Adrenal gland (tissue), 19 donors: ENCODE measurements at places on chromosomes 1 and 21. TPM values are rescaled to one million over a fixed set of nuclear protein-coding genes. Genes with fewer than 3 reads are reported as not detected.

The PRAMEF18 gene
- polyA plus RNA-seq = not detected

The KIF17 gene
- 10.7 TPM for polyA plus RNA-seq

DNA sequence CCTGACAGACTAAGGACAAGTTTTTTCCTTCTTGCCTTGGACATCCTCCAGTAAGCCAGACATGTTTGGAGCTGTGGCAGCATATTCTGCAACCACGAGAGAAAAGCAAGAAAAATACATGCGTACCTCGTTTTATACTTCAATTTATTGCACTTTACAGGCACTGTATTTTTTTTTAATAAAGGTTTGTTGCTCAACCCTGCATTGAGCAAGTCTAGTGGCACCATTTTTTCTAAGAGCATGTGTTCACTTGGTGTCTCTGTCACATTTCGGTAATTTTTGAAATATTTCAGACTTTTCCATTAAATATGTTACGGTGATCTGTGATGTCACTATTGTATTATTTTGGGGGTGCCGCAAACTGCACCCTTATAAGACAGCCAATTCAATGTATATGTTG is 2.1 kb upstream of the SSX2IP start:
- DNase-seq = no peak
- H3K4me3 ChIP-seq = no peak overlapping the region
- H3K36me3 ChIP-seq = no peaks in the 10 kb centered on the region
- H3K27me3 ChIP-seq = no peaks in the 10 kb centered on the region
- H3K27ac ChIP-seq = no peak overlapping the region

DNA sequence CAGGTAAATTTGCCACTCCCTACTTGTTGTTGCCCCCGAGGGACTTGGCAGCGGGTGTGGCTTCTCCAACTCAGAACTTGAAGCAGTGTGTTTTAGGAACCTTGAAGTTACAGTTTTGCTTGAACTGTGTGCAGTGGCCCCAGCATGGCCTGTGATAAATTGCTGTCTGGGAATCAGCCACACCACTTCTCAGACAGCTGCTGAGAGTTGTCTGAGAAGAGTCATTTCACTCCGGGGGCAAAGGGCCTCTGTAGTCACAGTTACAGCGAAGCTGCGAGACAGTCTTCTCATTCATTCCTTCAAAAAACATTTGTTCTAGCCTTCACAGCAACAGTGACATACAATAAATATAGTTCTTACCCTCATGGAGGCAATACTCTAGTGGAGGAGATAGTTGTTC is 70.3 kb downstream of the PROX1 start:
- no peaks in the 10 kb centered on the region for H3K27me3 ChIP-seq
- no peak for DNase-seq
- H3K4me1 ChIP-seq = no peaks in the 10 kb centered on the region
- no peaks in the 10 kb centered on the region for H3K36me3 ChIP-seq
- no peak overlapping the region for H3K4me3 ChIP-seq

DNA sequence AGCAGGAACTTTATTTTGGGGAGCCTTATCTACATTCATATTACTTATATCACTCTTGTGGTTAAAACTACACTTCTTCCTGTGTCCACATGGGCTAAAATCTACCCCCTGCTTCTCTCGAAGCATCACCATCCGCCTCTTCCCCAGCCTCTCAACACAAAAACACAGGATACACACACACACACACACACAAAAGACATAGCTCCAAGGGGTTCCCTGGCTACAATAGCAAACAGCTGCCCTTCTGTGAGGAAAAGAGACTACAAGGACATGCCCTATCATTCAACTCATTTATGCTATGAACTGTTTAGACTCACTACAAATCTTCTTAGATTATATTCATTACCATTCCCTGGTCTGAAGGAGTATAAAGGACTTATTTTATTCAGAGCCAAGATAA is 155.0 kb downstream of the PIGK start:
- H3K27ac ChIP-seq = no peak overlapping the region
- no peaks in the 10 kb centered on the region for H3K27me3 ChIP-seq
- H3K36me3 ChIP-seq = no peaks in the 10 kb centered on the region
- no peak for DNase-seq
- H3K4me3 ChIP-seq = no peak overlapping the region
- no peaks in the 10 kb centered on the region for H3K4me1 ChIP-seq

DNA sequence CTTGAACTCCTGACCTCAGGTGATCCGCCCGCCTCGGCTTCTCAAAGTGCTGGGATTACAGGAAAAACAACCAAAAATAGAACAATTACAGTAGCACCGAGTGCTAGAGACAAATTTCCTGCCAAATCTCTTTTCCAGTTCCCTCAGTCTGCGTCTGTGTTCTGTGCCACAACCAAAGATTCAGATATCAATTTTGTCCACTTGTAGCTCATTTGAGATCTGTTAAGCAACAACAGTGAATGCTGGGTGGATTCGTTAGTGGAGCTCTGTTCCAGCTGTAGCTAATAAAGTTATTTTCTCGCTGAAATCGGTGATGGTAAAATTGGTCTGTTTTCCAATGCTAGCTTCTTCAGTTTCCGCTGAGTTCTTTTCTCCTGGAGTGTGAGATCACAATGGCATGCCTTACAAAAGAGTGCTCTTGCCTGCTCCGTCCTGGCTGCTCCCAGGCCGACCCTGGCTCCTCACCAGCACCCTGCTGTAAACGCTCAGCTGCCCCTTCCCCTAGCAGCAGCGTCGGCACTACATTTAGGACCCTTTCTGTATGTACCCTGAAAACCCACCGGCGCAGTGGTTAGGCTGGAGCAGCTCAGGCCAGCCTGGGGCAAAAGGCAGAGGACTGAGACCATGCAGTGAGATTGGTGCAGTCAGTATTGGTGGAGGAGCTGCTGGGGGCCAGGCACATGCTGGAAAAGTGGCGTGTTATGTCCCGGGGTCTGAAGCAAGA is 395.4 kb downstream of the KIF26B start:
- no peak overlapping the region for H3K27ac ChIP-seq
- H3K27me3 ChIP-seq = peaks cover 3% of the 10 kb centered on the region
- DNase-seq = no peak
- H3K4me1 ChIP-seq = no peaks in the 10 kb centered on the region

DNA sequence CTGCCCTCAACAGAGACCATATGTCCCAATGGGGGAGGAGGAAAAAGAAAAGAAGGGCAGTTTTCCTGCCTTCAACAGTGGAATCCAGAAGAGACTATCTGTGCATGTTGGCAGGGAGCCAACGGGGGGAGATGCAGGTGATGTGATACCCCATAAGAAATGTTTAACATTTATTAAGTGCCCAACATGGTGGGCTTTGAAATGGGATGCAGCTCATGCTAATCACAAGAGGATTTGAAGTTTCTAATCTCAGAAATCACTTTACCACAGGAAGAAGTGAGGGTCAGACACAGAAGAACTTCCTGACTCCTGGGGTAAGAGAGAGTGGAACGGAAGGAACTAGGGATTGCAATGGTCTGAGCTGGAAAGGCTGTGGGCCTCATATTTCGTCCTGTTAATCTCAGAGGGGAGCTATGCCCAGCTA is 16.2 kb downstream of the CSRP1 start:
- H3K36me3 ChIP-seq = no peaks in the 10 kb centered on the region
- no peak for DNase-seq
- no peaks in the 10 kb centered on the region for H3K27me3 ChIP-seq
- peaks cover 25% of the 10 kb centered on the region for H3K4me1 ChIP-seq
- H3K4me3 ChIP-seq = no peak overlapping the region

DNA sequence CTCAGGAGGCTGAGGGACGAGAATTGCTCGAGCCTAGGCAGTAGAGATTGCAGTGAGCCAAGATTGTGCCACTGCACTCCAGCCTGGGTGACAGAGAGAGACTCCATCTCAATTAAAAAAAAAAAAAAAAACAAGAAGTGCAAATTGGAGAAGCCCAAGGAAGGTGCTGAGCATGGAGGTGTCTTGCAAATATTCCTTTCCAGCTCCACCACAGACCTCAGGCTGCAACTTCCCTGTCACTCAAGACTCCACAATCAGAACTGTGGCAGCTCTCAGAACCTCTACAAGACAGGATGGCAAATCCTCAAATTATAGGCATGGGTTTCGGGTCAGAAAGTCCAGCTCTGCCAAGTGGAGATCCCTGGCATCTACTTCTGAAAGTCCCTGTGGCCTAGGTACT is 104.4 kb upstream of the TIAM1 start:
- no peak overlapping the region for H3K4me3 ChIP-seq
- no peaks in the 10 kb centered on the region for H3K27me3 ChIP-seq
- DNase-seq = no peak

DNA sequence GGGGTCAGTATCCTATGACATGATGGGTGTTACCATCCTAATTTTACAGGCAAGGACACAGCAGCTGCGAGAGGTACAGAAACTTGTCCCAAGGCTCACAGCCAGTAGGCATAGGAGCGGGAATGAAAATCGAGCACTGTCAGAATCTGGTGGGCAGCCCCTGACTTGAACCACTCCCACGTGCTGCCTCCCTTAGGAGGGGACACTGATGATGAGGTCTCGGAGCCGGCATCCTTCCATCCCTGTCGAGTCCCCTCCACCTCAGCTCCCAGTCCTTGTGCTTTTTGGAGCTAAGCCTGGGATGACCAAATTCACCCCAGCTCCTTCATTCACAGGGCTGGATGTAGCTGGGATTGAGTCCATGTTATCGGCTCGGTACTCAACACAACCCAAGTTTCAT is 49.0 kb downstream of the B3GALT5 start:
- no peak overlapping the region for H3K27ac ChIP-seq
- H3K27me3 ChIP-seq = no peaks in the 10 kb centered on the region
- no peaks in the 10 kb centered on the region for H3K4me1 ChIP-seq
- no peak overlapping the region for H3K4me3 ChIP-seq
- peak; percentile 25 for DNase-seq

DNA sequence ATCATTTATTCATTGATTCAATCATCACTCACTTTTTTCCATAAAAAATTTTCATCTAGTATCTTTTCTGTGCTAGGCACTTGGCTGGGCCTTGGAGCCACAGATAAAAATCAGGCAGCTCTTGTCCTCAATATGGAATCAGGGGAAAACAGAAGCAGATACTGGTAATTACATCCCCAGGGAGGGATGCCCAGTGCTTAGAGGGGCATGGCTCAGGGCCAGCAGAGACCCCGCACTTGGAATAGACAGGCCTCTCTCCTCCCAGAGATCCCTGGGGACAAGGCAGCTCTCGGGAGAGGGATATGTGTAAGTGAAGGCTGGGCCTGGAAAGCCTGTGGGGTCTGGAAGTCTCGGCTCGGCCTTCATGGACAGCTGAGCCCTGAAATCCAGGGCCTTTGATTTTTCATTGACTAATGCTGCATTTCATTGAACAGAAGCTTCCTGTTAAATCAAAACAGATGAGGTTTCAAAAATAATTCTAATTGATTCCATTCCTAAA is 180.4 kb downstream of the FOXD2 start:
- no peak overlapping the region for H3K27ac ChIP-seq
- no peak overlapping the region for H3K4me3 ChIP-seq
- no peak for DNase-seq

DNA sequence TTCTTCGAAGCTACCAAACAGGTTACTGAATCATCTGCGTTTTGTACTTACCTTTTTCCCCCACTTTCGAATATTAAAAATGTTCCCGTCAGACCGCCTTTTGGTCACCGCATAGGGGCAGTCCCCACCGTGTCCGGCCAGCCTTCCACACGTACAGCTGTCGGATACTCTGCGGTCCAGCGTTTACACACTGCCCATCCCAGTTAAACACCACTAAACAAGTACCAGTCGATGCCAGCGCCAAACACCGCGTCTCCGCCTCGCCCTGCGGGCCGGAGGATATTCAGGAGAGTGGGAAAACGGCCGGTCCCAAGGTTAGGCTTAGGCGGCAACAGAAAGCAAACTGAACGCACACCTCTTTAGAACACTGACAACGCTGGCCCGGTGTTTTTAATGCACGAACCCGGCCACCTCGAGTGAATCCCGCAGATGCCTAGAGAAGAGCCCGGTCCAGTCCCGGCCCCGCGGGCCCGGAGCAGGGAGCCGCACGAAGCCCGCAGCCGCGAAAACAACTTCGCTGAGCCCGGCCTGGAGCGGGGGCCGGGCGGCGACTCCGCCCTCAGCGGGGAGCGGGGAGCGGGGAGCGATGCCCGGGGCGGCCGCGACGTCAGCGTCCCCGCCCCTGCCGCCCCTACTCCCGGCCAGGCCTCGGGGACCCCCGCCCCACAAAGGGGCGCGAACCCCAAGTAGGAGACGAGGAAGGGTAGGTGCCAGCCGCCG is 730 bp upstream of the PHF13 start:
- H3K27me3 ChIP-seq = no peaks in the 10 kb centered on the region
- peak overlapping the region; percentile 86 for H3K4me3 ChIP-seq
- peak overlapping the region; percentile 92 for H3K27ac ChIP-seq
- peak; percentile 65 for DNase-seq
- peaks cover 23% of the 10 kb centered on the region for H3K4me1 ChIP-seq

- H3K4me1 ChIP-seq = no peaks in the 10 kb centered on the region
- H3K36me3 ChIP-seq = no peaks in the 10 kb centered on the region
- no peak overlapping the region for H3K4me3 ChIP-seq
- no peak overlapping the region for H3K27ac ChIP-seq
- DNase-seq = no peak
Observed at GRCh38 chr1:200731654-200732332, 6.9 kb upstream of the CAMSAP2 start.

GRCh38 chr1:200041337-200042118 is 14.0 kb downstream of the NR5A2 start:
- H3K36me3 ChIP-seq = no peaks in the 10 kb centered on the region
- H3K4me1 ChIP-seq = peaks cover 27% of the 10 kb centered on the region
- peaks cover 97% of the 10 kb centered on the region for H3K27me3 ChIP-seq
- H3K27ac ChIP-seq = no peak overlapping the region
- H3K4me3 ChIP-seq = no peak overlapping the region
- DNase-seq = no peak

- no peak for DNase-seq
- H3K4me3 ChIP-seq = no peak overlapping the region
- no peaks in the 10 kb centered on the region for H3K27me3 ChIP-seq
- no peaks in the 10 kb centered on the region for H3K4me1 ChIP-seq
Observed at GRCh38 chr21:40602080-40602479, 244.9 kb downstream of the DSCAM start.

- DNase-seq = no peak
- no peaks in the 10 kb centered on the region for H3K36me3 ChIP-seq
- no peaks in the 10 kb centered on the region for H3K4me1 ChIP-seq
- no peaks in the 10 kb centered on the region for H3K27me3 ChIP-seq
- H3K4me3 ChIP-seq = no peak overlapping the region
Observed at GRCh38 chr1:18470671-18471355, 9.9 kb upstream of the KLHDC7A start.

GRCh38 chr1:25185409-25186160 is 46.7 kb downstream of the SYF2 start:
- H3K27ac ChIP-seq = no peak overlapping the region
- no peaks in the 10 kb centered on the region for H3K36me3 ChIP-seq
- DNase-seq = no peak
- H3K27me3 ChIP-seq = no peaks in the 10 kb centered on the region

- peak; percentile 87 for DNase-seq
- H3K4me3 ChIP-seq = no peak overlapping the region
- no peaks in the 10 kb centered on the region for H3K27me3 ChIP-seq
- H3K36me3 ChIP-seq = no peaks in the 10 kb centered on the region
- H3K4me1 ChIP-seq = peaks cover 29% of the 10 kb centered on the region
Observed at GRCh38 chr1:28437264-28437923, 67.9 kb downstream of the PHACTR4 start.
